ENCODE measurements at places on chromosomes 16 and 17. TPM values are rescaled to one million over a fixed set of nuclear protein-coding genes. Genes with fewer than 3 reads are reported as not detected.

DNA sequence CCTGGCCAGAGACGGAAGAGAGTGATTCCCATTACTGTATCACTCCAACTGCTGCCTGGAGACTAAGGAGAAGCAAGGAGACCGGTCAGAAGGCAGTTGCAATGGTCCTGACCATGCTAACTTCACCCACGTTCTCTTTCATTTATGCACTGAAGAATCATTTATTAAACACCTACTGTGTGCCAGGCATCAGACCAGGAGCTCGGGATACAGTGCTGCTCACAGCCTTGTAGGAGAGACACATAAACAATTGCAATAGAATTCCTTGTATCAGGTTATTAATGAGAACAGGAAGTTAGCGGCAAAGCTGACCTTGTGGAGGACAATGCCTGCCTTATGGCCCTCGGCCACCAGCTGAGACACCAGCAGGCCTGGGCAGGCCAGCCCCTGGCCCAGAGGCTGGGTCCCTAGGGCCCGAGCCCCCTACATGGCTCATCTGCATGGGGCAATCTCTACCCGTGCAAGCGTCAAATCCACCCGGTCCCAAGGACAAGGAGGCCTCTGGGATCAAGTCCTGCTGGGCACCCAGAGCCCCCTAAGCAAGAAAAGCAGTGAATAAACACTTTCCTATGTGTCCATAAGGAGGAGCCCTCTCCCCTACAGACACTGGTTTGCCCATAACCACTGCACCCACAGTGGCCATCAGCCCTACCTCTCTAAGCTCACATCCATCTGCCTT lies 8.6 kb upstream of the ENPP7 start:
- DNase-seq: no peak

GRCh38 chr17:14481664-14482063 lies 180.8 kb downstream of the HS3ST3B1 start:
- no peak for DNase-seq

- DNase-seq: no peak
Measured at GRCh38 chr16:19598805-19599510, 43.5 kb downstream of the VPS35L start.

- peak; percentile 81 for DNase-seq
Measured at GRCh38 chr16:89246903-89247733, 29.6 kb downstream of the ZNF778 start.

GRCh38 chr16:53209429-53209828 lies 154.6 kb downstream of the CHD9 start:
- DNase-seq: no peak

GRCh38 chr17:17872547-17873345 lies 36.0 kb upstream of the SREBF1 start:
- DNase-seq: no peak

GRCh38 chr17:50169881-50170459 lies 4.2 kb downstream of the SGCA start:
- DNase-seq: no peak

GRCh38 chr16:11432856-11433395 lies 87.7 kb downstream of the RMI2 start:
- no peak for DNase-seq

DNA sequence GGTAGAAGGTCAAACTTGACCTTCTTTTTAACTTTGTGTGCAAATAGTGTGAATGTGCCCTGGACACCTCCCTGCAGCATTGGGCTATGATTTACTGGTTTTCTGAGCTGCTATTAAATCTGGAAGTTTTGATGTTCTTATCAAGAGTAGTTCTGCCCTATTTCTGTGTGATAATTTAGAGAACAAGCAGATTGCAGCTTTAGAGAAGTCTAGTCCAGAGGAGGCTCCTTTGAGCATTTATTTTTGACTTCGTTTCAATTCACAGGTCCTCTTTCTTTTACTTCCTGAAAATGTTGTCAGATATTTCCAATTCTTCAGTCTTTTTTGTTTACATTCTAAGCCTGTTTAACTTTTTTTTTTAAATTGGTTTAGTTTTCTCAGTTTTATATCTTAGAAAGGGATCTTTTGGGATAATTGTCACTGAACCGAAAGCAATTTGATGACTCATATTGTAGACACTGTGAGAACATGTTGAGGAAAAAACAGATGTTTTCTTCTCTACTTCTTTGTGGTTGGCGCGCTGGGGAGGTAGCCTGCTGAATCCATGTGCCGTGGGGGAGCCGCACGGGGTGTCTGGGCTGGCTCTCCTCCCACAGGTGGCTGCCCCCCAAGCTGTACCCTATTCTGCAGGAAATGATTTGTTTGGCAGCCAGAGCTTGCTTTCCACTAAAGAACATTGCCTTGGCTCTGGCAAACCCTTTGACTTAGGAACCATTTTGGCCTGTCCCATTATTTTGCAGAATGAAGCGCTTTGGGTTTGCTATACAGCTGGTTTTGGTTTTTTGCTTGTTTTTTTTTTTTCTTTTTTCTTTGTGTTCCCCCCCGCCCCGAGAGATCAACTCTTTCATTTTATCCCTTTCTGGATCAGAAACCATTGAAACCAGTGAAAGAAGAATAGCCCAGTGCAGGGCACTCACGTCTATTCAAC lies 53.4 kb downstream of the MFSD11 start:
- peak; percentile 17 for DNase-seq

GRCh38 chr17:30290696-30291542 lies 825 bp downstream of the BLMH start:
- DNase-seq: peak; percentile 11

DNA sequence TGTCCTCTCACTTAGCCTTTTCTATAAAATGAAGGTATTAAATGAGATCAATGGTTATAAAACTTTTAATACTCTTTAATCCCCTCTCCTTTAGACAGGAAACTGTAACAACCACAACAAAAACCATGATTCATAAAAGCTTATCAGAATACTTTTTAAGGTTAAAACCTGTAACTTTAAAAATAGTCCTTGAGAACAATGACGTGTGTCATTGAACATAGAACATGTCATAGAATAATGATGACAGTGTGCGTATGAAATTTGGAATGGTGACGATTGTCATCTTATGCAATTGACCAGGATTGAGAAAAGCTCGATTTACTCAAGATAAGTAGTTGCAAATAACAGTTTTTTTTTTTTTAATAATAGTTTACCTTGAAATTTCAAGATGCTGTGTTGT lies 94.1 kb downstream of the PLCG2 start:
- DNase-seq: no peak

DNA sequence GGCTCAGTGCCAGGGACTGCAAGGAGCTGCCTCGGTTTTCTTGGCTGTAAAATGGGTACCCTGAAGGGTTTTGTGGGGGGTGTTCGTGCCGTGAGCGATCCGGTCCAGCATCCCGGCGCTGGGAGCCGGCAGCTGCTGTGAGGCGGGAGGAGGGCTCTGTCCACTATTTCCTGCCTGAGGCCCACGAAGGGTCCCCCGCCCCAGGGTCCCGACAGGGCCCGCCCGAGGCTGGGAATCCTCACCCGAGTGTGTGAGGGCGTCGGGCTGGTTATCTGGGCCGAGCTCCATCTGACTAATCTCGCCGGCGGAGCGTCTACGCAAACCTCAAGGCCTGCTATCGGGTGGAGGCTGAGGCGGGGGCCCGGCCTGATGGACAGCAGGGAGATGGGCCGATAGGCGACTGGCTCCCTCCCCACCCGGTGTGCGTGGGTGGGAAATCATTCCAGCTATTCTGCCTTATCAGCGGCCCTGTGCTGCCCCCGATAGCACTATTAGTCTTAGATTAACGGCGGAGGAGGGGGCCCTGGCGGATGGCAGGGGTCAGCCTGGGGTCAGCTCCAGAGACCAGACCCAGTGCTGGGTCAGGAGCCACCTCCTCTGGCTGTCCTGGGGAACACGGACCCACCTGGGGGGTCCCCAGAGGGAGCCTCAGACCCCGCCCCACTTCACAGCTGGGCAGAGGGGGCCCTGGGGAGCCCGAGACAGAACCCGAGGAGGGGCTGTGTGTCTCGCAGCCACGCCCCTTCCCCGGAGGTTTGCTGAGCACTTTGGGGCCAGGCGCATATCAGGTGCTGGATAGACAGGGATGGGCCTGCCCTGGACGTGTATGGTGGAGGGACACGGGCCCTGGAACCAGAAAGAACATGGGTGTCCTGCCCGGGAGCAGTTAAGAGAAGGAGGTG lies 44.7 kb downstream of the ZFPM1 start:
- DNase-seq: peak; percentile 19

GRCh38 chr17:58756246-58757161 lies 850 bp downstream of the PPM1E start:
- DNase-seq: no peak

DNA sequence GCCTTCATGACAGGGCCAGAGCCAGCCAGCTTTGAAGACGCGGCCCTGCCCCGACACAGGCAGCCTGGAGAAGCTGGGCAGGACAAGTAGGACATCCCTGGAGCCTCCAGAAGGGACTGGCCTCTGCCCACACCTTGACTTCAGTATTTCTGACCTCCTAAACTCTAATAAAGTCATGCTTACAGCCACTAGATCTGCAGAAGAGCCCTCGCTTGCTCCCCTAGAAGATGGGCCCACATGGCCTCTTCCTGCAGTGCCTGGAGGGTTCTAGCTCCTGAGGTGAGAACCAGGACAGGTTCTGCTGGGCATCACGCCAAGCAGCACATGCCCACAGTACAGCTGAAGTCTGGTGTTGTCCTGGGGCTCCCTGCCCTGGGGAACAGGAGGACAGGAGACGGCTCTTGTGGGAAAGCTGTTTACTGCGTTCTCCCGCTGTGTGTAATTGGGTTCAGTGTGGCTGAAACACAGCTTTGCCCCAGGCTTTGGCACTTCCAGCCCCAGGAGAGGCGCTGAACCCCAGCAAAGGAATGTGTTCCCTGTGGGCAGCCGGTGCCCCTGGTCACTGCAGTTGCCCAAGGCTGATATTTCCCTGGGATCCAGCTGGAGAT lies 2.6 kb downstream of the APRT start:
- no peak for DNase-seq

DNA sequence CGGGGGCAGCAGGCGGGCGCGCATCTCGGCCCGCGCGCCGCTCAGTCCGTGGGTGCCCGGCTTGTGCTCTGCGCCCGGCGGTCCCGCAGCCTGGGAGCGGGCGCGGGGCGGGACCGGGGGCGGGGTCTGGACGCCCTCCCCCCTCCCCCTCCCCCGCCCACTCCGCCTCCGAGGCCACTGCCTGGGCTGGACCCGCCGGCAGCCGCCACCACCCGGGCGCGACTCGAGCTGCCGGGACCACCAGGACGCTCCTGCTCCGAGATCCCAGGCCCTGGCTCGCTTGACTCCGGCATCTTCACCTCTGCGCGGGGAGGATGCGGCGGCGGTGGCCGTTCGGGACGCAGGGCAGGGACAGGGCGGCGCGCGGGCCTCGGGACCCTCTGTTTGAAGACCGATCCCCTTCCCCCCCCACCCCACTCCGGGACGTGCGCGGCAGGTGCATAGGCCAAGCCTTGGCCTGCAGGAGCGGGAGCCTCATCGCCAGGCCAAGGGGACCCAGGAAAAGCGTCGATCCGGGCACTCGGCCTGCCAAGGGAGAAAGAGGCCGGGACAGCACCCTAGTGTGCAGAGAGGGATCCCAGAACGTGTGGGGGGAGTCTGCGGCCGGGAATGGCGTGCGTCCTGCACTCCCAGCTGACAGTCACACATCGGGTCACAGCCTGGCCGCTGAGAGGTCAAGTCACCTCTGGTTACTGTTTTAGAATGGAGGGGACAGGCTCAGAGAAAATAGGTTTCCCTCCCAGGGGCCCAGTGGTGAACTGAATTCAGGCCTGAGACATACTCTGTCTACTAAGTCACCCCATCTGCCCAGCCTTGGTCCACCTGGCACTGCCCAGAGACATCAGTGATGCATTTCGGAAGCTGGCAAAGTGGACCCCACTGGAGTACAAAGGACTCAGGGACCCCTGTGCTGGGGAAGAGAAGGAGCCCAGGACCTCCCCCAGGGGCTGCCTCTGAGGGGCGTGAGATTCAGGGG lies at the start of gene HS3ST6:
TSS of gene HS3ST6 (minus strand) at position 65 of the 976 bp plus-strand sequence. CDS start 92 bp downstream, outside the sequence.
- DNase-seq: no peak

DNA sequence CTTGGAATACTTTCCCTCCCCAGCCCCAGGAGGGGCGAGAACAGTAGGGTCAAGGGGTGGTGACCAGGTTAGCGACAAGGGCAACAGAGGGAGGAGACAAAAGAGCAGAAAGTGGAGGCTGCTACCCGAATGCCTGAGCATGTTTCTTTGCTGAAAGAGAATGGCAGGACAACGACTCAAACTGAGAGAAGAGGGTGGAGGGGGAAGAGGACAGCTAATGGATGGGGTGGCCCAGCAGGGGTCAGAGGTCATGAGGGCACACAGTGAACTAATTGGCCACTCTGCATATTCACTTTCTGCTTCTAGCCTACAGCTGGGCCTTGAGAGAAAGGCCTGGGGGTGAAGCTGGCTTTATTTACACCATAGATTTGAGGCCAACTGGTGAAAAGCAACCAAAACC lies 19.1 kb upstream of the DDX52 start:
- no peak for DNase-seq

DNA sequence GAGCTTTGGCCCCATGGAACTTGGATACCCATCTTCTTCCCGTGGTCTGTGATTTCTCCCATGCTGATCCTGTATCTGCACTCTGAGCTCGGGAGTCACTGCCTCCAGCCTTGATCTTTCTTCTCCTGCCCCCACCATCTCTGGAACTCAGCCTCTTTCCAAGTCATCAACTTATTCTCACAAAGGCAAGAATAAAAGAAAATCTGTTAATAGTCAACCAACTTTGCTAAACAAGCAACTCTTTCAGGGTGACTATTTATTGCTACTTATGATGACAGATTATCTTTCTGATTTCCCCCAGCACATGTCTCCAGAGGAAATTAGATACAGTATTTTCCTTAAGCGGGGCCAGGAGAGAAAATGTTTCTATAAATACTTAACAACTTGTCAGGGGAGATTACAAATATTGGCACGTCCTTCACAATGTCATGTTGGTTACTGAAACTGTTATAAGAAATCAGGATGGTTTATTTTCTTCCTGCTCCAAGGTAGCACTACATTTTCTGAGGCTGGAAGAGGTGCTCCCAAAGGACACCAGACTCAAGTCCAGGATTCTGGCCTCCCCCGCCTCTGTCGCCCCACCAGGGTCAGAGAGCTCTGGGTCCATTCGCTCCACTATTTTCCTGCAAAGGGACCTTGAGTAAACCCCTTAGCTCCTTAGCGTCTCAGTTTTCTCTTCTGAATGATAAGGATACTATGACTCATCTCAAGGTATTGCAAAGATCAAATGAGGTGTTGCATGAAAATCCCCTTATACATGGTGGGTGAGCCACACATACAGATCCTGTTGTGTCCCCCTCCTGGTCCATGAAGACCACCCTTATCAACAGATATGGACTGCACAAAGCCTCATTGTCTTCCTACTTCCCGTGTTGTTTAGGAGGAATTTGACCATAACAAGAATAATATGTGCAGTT lies 205.2 kb upstream of the WSCD1 start:
- no peak for DNase-seq

Gene TSEN54
- 9.9 TPM for total RNA-seq

Gene TPSAB1
- total RNA-seq: 2.7 TPM

Gene OR1F1
- total RNA-seq: not detected

Gene ZNF213
- 7.7 TPM for total RNA-seq

Gene ABCA9
- 38.6 TPM for total RNA-seq

Gene KRTAP17-1
- not detected for total RNA-seq

Gene RNF135
- 7.1 TPM for total RNA-seq

Gene PDIA2
- total RNA-seq: 3.1 TPM

Gene OR4D1
- total RNA-seq: not detected

Gene ATP2A1
- total RNA-seq: 0.13 TPM

Gene TBX21
- total RNA-seq: not detected

Gene HGS
- 44.6 TPM for total RNA-seq

Gene COG1
- total RNA-seq: 58.3 TPM

Data from heart right ventricle (tissue), 16 donors.